ENCODE measurements at places on chromosomes 12 and 14.

DNA sequence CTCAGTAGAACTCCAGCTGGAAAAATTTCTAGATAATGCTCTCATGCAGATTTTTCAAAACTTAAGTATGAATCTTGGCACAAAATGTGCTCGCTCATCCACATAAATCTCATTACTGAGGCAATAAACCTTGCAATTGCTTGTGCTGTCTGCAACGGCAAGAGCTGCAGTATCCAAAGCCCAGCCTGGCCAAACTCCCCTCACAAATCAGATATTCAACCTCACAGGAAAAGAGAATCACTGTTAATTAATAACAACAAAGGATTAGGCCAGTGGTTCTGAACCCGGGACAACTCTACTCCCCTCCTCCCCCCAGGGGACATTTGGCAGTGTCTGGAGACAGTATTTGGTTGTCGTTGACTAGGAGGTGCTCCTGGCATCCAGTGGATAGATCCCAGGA, 19.2 kb upstream of the CORO1C start:
- peak; percentile 18 for DNase-seq

GRCh38 chr12:22653075-22653474, 28.1 kb downstream of the ETNK1 start:
- no peak for DNase-seq

- DNase-seq: peak; percentile 86
Observed at GRCh38 chr12:121668750-121669520, 519 bp downstream of the MORN3 start.

- DNase-seq: no peak
Observed at GRCh38 chr14:67167420-67168109, 21.7 kb upstream of the GARIN2 start.

DNA sequence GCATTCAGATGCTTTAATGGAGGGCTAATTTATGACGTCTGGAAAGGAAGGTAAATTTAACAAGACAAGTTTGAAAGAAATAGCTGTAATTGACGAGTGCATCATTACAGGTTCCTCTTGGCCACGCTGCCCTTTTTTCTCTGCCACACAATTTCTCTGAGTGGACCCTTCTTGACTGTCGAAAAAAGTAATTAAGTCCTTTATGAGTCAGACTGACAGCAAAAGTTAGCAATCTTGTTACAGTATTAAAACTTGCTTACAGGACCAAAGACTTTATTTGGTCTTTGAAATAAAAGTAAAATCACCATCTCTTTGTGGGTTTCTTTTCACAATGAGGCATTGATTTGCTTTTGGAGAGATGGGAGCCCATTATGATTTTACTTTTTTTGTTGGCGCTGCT, 42.6 kb downstream of the SAMD4A start:
- no peak for DNase-seq
